Left ventricle myocardium inferior (tissue), 1 donor: ENCODE measurements at places on chromosomes 1 and 21.

- H3K36me3 ChIP-seq: no peaks in the 10 kb centered on the region
- H3K4me1 ChIP-seq: no peaks in the 10 kb centered on the region
- no peaks in the 10 kb centered on the region for H3K27me3 ChIP-seq
- no peak for DNase-seq
These were observed 51.1 kb upstream of the CFHR3 start for GRCh38 chr1:196723325-196724185.

DNA sequence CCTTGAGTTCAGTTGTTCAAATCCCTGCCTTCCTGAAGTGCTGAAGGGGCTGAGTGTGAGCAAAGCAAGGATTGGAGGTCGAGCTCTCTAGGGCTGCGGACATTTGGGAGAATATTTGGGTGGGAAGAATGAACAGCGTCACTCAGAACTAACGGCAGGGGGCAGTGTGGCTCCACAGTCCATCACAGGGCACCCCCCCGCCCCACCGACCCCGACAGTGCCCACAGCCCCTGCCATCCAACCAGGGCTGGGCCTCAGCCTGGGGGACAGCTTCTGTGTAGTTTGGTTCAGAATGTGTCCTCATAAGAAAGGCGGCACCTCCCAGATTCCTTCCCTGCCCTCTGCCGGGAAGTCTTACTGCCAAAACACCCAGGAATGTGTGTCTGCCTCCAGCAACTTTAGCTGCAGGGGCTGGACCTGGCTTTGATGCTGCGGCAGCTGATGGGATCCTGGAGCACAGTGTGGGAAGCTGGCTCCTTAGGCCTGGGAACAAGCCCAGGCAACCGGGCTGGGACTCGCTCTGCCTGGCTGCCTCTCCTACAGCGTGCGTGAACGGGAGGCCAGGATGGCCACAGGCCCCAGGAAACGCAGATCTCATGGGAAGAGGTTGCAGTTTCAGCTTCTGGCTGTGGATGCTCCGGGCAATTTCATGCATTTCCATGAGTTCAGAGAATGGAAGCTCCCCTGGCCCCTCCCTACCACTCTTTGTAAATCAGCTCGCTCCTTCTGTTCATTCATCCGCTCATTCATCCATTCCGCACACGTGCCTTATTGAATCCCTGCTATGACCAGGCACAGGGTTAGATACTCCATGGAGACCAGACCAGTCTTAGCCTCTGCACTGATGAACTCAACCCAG, 104.9 kb upstream of the TMPRSS2 start:
- no peaks in the 10 kb centered on the region for H3K36me3 ChIP-seq
- DNase-seq: peak; percentile 75
- H3K27me3 ChIP-seq: peaks cover 62% of the 10 kb centered on the region
- peak overlapping the region; percentile 20 for H3K27ac ChIP-seq

DNA sequence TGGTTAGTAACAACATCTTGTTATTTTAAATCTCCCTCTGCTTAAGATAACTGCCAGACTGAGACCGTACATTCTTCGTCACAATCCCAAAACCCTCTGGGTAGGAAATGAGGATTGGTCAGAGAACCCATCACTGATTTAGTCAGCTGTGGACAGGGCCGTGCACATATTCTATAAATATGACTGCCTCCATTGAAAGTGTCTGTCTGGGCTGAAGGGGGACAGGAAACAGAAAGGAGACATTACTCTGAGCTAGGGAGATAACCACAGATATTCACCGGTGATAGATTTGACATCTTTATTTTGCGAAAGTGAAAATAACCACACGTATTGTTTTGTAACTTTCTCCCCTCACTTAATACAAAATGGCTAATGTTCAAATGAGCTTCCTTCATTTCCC, 36.9 kb upstream of the ST6GALNAC5 start:
- peaks cover 3% of the 10 kb centered on the region for H3K27me3 ChIP-seq
- no peak overlapping the region for H3K4me3 ChIP-seq
- no peak for DNase-seq
- no peaks in the 10 kb centered on the region for H3K36me3 ChIP-seq

- H3K4me3 ChIP-seq: no peak overlapping the region
- no peak overlapping the region for H3K27ac ChIP-seq
These were observed 40.7 kb downstream of the SLC30A1 start for GRCh38 chr1:211538287-211538686.

- H3K4me3 ChIP-seq: no peak overlapping the region
- no peak overlapping the region for H3K27ac ChIP-seq
- H3K4me1 ChIP-seq: peaks cover 17% of the 10 kb centered on the region
- no peaks in the 10 kb centered on the region for H3K27me3 ChIP-seq
These were observed 20.9 kb upstream of the ATP5PO start for GRCh38 chr21:33936301-33937038.

GRCh38 chr1:185096531-185096930, 51.2 kb downstream of the RNF2 start:
- H3K27me3 ChIP-seq: no peaks in the 10 kb centered on the region
- H3K36me3 ChIP-seq: peaks cover 66% of the 10 kb centered on the region
- no peak for DNase-seq

GRCh38 chr1:47759936-47760629, 237.1 kb downstream of the TRABD2B start:
- H3K4me3 ChIP-seq: no peak overlapping the region
- no peak for DNase-seq
- H3K27ac ChIP-seq: no peak overlapping the region
- H3K4me1 ChIP-seq: peaks cover 26% of the 10 kb centered on the region
- H3K27me3 ChIP-seq: peaks cover 24% of the 10 kb centered on the region

DNA sequence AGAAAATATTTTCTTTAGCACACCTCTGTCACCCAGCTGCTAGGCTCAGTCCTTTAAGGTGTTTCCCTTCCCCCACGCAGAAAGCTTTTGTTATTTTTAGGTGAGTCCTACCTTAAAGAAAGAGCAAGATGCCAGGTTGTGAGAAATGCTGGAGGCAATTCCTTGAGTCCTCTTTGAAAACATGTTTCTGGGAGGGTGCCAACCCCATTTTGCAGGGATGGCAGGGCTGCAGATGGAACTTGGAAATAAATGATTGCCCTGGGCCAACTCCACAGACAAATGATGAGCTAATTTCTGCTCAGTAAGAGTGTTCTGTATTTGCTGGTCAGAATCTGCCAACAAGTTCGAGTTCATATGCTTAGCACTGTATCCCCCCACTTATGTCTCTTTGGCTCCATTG, 119.2 kb upstream of the RAB3GAP2 start:
- no peaks in the 10 kb centered on the region for H3K27me3 ChIP-seq
- H3K4me1 ChIP-seq: no peaks in the 10 kb centered on the region
- DNase-seq: no peak
- H3K27ac ChIP-seq: no peak overlapping the region
- H3K4me3 ChIP-seq: no peak overlapping the region
- H3K36me3 ChIP-seq: no peaks in the 10 kb centered on the region
